Calu3 (cell line): ENCODE measurements at places on chromosomes 5 and 9.

GRCh38 chr9:138101444-138102234 lies 224.1 kb downstream of the CACNA1B start:
- DNase-seq = no peak

- DNase-seq = no peak
Observed at GRCh38 chr5:133274597-133274935, 222.8 kb downstream of the HSPA4 start.

DNA sequence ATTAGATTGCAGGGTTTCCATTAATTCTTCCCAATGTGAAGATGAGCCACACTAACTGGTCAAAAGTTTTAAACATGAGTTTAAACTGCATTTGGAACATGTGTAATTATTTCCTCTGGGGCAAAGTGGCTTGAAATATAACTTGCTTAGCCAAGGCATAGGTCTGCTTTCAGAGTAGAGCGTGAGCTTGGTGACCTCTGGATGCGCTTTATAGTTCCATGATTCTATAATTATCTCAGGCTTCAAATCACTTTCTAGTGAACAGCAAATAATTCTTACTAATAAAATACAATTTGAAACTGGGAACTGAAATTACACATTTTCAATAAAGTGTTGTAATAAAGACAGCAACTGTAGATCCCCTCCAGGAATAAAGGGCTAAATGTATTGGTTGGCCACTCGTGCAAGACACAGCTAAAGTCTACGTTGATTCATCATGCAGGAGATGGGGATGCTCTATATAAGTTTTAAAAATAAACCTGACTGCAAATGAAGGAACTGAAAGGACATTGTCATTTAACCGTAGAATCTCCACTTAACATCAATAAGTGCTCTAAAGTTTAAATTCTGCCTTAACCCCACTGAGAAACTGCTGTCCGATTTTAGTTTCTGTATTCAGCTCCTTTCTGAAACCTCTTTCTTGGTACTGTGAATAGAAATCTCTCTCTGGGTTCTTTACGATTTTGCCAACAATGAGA lies 460.0 kb downstream of the PSAT1 start:
- no peak for DNase-seq

- no peak for DNase-seq
Observed at GRCh38 chr5:143791848-143792731, 19.9 kb upstream of the HMHB1 start.

DNA sequence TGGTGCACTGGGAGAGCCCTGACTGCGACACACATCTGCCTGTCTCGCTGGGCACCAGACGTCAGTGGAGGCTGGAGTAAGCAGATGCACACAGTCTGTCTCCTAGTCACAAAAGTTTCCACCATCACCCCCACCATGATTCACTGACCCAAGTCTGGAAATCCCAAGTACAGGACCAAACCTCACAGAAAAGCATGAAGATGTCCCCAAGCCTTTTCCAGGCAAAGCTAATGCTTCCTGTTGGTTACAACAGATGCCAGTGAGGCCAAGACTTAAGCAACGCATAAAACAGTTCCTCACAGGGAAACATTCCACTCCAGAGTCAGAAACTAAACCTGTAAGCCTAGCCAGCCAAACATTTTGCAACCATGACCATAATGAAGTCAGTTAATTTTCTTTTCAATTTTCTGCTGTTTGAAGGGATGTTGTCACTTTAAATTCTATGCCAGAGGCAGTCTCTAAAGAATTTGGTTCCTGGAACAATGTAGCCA lies 259.3 kb upstream of the SLC30A5 start:
- no peak for DNase-seq

GRCh38 chr9:2486988-2487387 lies 134.6 kb upstream of the VLDLR start:
- DNase-seq = no peak

GRCh38 chr9:935348-935965 lies 41.0 kb upstream of the DMRT3 start:
- DNase-seq = no peak

DNA sequence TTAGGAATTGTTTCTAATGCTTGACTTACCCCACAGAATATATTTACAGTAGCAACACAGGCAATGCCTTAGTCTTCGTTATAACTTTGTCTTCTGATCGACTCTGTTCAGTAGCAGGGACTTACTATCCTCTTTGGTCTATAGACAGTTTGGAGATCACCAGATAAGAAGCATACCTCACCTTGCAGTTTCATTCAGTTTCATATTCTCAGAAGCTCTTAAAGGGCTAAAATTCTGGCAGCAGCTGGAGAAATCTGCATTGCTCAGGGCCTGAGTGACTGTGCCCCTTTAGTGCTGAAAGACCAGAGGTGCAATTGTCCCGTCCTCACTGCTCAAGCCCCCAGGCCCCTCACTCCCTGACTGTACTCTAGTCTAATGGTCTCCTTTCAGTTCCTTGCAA lies 26.0 kb downstream of the ZBTB43 start:
- no peak for DNase-seq

GRCh38 chr5:177314376-177315342 lies 3.0 kb upstream of the MXD3 start:
- no peak for DNase-seq

- DNase-seq = no peak
Observed at GRCh38 chr5:164237486-164237885, 732.1 kb downstream of the MAT2B start.

GRCh38 chr9:38091310-38092199 lies 22.5 kb upstream of the SHB start:
- no peak for DNase-seq

GRCh38 chr5:41747708-41748107 lies 122.5 kb downstream of the OXCT1 start:
- no peak for DNase-seq

DNA sequence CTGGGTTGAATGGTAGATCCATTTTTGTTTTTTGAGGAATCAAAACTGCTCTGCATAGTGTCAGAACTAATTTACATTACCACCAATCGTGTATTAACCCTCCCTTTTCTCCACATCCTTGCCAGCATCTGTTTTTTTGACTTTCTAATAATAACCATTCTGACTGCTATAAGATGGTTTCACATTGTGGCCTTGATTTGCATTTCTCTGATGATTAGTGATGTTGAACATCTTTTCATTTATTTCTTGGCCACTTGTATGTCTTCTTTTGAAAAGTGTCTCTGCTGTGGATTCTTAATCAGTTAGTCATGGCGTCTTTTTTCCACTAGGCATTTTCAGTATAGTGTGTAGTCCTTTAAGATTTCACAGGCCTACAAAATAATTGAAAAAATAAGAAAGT lies 2144.3 kb upstream of the C9orf72 start:
- DNase-seq = no peak

GRCh38 chr9:109022873-109023272 lies 9.6 kb upstream of the CTNNAL1 start:
- no peak for DNase-seq

DNA sequence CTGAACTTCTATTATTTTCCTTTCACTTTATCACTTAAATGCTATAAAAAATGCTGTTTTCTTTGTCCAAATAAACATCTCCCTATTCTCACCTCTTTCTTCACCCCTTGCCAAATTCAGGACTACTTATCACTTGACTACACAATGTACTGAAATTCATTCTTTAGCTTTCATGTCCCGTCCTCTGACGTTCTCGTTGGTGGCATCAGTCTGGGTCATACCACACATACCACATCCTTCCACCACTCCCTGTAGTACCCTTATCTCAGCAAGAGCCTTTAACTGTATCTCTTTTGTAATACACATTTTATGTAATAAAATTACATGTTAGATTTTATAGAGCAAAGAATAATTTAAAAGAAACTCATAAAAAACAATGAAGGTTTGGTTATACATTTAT lies 231.1 kb upstream of the PAPPA start:
- no peak for DNase-seq

- no peak for DNase-seq
Observed at GRCh38 chr9:126647585-126648411, 34.1 kb downstream of the LMX1B start.

- DNase-seq = no peak
Observed at GRCh38 chr9:18359335-18359734, 114.6 kb upstream of the ADAMTSL1 start.

- no peak for DNase-seq
Observed at GRCh38 chr9:21037278-21037677, 5.8 kb upstream of the HACD4 start.

DNA sequence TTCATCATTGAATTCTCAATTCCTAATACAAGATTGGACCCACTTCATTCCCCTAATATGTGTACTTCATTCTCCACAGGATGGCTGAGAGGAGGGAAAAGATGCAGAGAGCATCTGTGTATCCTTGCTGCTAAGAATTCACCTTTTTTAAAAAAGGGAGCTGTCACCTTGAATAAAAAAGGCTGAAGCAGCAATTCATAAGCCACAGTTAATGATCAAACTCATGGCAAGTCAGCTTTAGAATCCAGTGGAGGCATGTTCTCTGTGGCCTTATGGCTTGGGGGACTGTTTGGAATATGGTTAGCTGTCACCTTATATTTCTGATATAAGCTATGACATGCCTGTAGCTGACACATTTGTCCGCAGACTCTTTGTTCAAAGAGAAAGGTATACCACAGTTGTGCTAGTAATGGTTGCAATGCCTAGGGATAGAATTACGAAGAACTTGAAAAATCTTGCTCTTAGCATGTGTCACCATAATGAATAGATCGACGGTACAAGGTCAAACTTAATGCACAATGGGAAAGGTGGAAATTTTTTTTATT lies 256.8 kb upstream of the TNC start:
- DNase-seq = no peak

- DNase-seq = peak; percentile 53
Observed at GRCh38 chr5:180785794-180786221, 16.8 kb downstream of the MGAT1 start.

- no peak for DNase-seq
Observed at GRCh38 chr9:32991897-32992594, 9.4 kb downstream of the APTX start.

GRCh38 chr9:93141771-93142483 lies 7.9 kb upstream of the NINJ1 start:
- no peak for DNase-seq

DNA sequence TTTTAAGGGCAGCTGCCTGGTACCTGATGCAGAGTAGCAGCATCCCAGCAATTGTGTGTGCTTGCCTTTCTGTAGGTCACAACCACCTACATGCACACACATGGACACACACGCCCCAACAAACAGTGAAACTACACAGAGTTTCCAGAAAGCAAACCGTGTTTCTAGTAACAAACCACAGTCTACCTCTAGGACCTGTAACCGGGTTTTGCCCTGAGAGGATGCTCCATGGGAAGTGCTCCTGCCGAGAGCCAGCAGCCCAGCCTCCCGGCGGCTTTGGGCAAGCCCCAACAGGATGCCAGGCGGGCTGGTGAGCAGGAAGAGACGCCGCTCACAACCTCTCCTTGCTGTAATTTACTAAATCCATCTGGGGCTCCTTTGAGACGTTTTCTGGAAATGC lies 4.1 kb upstream of the TCF7 start:
- DNase-seq = no peak

DNA sequence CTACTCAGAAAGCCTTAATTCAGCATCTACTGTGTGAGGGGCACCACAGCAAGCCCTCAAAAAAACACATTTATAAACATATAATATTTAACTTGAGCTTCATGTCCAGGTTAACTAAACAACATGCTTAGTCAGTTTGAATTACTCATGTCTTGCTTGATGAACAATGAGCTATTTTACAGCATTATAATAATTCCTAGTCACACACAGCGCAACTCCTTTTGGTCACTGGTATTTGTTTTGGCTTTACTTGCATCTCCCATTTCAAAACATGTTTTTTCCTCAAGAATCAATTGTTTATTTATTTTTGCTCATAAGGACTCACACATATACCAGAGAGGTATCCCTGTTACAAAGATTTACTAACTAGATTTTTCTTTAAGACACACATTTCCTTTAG lies 616.7 kb upstream of the DAB2 start:
- no peak for DNase-seq

GRCh38 chr5:95841914-95842812 lies 19.6 kb upstream of the GLRX start:
- no peak for DNase-seq

GRCh38 chr5:117776977-117777376 lies 1202.4 kb upstream of the SEMA6A start:
- no peak for DNase-seq

DNA sequence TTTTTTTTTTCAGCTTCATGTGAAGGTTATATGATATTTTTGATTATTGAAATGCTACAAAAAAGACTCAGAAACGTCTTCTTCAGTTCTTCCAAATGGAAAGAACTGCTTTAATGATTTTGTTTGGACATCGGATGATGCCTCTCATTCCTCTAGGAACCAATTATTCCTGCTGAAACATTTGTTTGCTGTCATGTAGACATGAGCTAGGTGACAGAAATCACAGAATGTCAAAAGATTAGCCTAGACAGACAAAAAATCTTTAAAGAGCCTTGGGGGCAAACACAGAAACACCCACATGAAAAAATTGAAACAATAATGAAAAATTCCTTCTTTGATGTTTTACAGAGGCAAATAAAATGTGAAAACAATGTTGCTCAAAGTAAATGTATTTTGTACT lies 244.2 kb upstream of the EDIL3 start:
- no peak for DNase-seq

- DNase-seq = no peak
Observed at GRCh38 chr9:16915126-16915831, 44.8 kb upstream of the BNC2 start.

- no peak for DNase-seq
Observed at GRCh38 chr5:125398466-125398865, 652.0 kb upstream of the ZNF608 start.

DNA sequence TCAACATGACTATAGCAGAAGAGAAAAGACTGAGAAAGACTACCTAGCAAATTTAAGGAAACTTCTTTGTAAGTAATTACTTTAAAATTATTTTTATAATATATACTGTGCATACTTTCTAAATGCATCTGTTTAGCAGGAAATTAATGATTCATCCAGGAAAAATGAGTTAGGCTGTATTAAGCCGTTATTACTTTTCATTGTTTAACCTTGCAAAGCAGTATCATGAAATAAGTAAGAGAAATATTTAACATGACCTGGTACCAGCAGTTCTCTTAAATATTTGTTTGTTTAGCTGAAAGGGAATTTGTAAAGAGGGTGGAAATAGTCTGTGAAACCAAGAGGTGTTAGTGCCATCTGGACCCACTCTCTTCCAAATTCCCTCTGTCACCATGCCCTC lies 175.0 kb downstream of the GNAQ start:
- DNase-seq = no peak

GRCh38 chr9:76845254-76845653 lies 60.7 kb downstream of the PRUNE2 start:
- DNase-seq = no peak

DNA sequence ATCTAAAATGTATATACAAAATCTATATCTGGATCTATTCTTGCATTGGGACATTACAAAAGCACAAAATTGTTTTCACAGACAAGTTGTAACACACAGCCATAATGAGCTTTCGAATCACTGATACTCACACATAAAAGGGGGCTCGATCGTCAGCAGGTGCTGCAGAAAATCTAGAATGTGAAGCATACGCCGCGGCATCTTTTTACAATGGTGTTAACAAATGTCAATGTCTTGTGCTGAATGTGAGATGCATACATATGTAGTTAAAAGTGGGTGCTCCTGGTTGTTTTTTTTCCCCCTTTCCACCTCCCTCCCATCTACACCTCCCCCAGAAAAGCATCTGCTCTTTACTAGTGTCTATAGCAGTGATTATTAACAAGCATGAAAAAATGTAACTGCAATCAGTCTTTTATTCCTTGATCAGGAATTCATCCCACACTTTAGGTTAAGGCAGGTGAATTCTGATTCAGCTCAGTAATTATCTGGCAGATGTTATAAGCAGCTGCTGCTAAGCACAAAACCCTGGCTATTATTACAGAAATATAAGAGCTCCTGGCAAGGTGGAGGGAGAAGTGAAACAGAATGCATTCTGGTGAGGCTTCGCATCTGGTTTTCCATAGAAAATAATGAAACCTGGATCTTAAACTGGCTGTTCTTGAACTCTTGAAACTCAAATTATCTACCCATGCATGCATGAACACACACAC lies 114.1 kb downstream of the MPDZ start:
- DNase-seq = no peak
